ENCODE measurements at places on chromosomes 16 and 17. TPM values are rescaled to one million over a fixed set of nuclear protein-coding genes. Genes with fewer than 3 reads are reported as not detected.
A peak's percentile ranks its signal among the peaks of the same experiment; 100 is the strongest.

- no peak for DNase-seq
Observed at GRCh38 chr16:74657870-74658642, 8.6 kb downstream of the RFWD3 start.

DNA sequence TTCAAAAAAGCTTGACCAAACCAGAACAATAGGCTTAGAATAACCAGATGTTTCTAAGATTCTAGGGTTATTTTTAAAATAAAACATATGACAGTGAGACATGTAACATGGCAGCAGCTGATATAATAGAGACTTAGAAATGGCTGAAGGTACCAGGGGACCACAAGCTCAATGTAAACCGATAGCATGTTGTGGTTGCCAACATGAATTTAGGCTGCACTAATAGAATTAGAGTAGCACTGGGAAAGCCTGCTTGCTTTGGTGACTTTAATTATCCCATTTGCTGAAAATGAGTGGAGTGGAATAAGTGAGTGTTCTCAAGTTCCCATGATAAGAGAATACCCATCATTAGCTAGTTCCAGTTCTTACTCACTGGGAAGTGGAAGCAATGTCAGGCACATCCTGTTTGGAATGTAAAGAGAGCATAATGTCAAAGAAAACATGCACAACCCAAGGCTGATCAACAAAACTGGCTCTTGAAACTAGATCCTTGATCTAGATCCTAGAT, 621.2 kb upstream of the CDH5 start:
- DNase-seq = no peak

DNA sequence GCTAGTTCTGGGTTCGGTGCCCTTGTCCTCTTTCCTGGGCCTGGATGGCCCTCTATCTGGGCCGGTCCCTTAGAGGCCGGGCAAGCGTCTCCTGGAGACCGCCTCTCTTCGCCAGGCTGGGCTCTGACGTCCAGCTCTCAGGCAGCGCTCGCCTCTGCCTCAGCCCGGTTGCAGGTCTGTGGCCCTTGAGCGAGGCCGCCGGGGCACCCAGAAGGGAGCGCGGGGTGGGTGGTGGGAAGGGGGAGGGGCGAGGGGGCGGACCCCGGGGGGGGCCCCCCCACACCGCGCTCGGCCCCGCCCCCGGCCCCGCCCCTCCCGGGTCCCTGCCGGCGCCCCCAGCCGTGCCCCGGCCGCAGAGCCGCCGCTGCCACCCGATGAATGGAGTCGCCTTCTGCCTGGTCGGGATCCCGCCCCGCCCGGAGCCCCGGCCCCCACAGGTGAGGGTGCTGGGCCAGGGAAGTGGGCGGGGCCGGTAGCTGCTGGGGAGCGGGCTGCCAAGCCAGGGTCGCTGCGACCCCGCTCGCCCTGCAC, at the start of gene ARHGAP23:
Gene ARHGAP23 (plus strand): TSS at position 353 of the 531 bp plus-strand sequence. CDS start 22 bp downstream, at position 375.
- peak; percentile 36 for DNase-seq

The CSNK2A2 gene
- total RNA-seq = 25.4 TPM

The UTS2R gene
- total RNA-seq = not detected

The CDH13 gene
- total RNA-seq = 66.0 TPM

GRCh38 chr16:81261049-81261648, 22.7 kb downstream of the BCO1 start:
- peak; percentile 16 for DNase-seq

The KRTAP16-1 gene
- not detected for total RNA-seq
